ENCODE measurements at places on chromosomes 13 and 19.

GRCh38 chr19:15180451-15181390 is 20.1 kb downstream of the NOTCH3 start:
- no peak for DNase-seq

- DNase-seq, result no peak
Measured at GRCh38 chr19:3351702-3352447, 14.5 kb upstream of the NFIC start.

- DNase-seq, result no peak
Measured at GRCh38 chr19:46408664-46409039, 4.7 kb downstream of the CCDC8 start.

DNA sequence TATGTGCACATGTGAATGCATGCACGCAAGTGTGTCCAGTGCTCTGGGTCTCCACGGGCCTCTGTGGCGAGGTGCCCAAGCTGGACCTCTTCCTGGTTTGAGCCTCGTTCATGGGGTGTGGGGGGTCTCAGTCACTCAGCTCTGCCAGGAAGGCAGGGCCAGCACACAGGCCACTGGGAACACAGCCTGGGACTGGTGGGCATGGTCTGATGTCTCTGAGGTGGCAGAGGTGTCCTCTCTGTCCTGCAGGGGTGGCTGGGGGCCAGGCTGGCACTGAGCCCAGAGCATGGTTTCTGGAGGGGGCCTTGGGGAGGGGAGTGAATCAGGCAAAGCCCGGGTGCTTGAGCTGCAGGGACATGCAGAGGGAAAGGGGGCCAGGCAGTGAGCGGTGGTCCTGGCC is 9.4 kb downstream of the LRP3 start:
- no peak for DNase-seq

DNA sequence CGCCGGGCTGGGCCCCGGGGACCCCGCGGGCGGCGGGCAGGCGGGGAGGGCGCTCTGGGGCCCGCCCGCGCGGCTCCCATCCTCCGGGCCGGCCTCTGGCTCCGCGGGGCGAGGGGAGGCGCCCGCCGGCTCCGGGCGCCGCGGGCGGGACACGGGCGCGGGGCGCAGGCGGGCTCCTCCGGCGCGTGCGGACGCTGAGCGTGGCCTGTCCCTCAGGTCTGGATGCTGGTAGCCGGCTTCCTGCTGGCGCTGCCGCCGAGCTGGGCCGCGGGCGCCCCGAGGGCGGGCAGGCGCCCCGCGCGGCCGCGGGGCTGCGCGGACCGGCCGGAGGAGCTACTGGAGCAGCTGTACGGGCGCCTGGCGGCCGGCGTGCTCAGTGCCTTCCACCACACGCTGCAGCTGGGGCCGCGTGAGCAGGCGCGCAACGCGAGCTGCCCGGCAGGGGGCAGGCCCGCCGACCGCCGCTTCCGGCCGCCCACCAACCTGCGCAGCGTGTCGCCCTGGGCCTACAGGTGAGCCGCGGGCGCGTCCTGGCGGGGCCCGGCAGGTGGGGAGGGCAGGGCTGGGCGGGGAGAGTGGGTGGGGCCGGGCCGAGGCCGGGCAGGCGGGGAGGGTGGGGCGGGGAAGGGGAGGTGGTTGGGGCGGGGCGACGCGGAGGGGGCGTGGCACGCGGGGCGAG is 420 bp downstream of the IL17D start:
- no peak for DNase-seq

- DNase-seq, result no peak
Measured at GRCh38 chr19:30778061-30778460, 405.9 kb downstream of the ZNF536 start.

DNA sequence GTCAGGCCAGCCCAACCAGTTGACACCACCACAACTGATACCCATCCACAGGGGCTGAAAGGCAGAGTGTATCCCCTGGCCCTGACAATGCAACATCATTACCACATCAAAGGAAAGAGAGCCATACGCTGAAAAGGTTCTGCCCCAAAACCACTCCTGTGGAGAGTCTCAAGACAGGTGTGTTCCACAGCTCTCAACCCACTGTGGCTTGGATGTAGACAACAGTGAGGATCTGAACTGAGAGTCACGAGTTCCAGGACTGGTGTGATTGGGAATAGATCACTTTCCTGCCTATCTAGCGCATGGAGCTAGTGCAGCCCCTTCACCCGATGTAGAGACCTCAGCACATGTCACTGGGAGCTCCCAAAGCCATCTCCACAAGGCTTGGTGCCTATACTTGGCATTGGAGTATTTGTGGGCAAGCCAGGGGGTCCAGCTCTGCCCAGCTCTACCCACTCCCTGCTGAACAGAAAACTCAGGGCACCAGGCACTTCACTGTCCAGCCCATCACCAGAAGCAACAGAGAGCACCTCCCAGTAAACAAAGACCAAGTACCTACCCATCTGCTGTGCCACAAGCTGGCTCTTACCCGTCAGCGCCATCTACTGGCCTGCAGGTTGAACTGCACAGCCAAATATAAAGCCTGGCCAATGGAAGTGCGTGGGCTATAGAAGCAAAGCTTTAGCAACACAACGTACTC is 579.5 kb downstream of the UQCRFS1 start:
- no peak for DNase-seq

DNA sequence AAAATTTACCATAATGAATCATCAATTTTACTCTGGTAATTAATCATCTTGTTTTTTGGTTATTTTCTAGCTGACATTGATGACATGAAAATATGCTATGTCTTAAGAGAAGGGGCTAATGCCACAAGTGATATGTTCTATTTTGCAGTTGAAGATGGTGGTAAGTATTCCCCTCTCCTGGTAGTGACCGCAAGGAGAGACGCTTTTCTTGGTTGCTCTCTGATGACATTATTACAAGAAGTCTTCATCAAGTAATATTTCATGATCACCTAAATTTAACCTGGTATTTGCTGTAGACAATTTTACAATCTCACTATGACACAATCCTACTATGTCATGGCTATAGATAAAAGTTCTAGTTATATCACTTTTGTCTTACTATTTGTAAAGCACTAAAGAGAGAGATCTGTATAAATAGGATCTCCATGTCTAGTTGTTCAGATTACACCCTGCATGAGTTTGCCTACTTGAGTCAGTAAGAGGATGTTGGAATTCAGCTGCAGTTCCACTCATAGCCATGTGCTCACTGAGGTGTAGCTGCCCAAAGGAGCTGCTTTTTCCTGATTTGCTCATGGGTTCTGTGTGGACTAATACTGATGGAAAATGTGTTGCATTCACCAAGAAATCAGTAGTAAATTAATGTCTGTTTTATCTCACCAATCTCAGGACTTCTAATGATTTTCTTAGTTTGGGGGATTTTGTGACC is 10.9 kb downstream of the FREM2 start:
- no peak for DNase-seq

- DNase-seq, result no peak
Measured at GRCh38 chr19:1825909-1826556, 14.0 kb upstream of the ATP8B3 start.

- DNase-seq, result no peak
Measured at GRCh38 chr13:49042476-49042875, 66.8 kb downstream of the FNDC3A start.

All from non-pigmented ciliary epithelial cell (primary cell).